ENCODE measurements at places on chromosomes 3 and 15.
A peak's percentile ranks its signal among the peaks of the same experiment; 100 is the strongest.

- DNase-seq = no peak
These were observed 357.1 kb upstream of the KCNH8 start for GRCh38 chr3:18791182-18791581.

GRCh38 chr15:92112711-92113110, 259.2 kb downstream of the SLCO3A1 start:
- DNase-seq = no peak

DNA sequence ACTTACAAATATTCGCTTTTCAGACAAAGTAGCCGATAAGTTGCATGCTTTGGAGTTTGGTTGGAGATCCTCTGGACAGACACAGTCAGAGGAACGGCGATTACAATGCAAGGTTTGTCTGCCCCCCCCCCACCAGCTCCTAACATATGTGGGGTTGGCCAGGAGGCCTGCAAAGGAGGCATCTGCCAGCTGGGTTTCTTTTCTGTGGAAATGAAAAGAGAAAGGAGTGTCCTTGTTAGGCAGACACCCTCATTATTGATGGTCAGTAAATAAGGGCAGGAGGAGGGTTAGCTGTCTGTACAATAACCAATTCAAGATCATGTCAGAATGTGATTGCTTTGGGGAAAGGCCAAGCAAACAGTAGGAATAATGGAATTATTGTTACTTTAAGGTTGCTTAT, 49.1 kb downstream of the TLNRD1 start:
- DNase-seq = no peak

GRCh38 chr3:37144806-37145205, 29.6 kb downstream of the LRRFIP2 start:
- DNase-seq = no peak

GRCh38 chr15:39963786-39964185, 29.9 kb downstream of the EIF2AK4 start:
- no peak for DNase-seq

DNA sequence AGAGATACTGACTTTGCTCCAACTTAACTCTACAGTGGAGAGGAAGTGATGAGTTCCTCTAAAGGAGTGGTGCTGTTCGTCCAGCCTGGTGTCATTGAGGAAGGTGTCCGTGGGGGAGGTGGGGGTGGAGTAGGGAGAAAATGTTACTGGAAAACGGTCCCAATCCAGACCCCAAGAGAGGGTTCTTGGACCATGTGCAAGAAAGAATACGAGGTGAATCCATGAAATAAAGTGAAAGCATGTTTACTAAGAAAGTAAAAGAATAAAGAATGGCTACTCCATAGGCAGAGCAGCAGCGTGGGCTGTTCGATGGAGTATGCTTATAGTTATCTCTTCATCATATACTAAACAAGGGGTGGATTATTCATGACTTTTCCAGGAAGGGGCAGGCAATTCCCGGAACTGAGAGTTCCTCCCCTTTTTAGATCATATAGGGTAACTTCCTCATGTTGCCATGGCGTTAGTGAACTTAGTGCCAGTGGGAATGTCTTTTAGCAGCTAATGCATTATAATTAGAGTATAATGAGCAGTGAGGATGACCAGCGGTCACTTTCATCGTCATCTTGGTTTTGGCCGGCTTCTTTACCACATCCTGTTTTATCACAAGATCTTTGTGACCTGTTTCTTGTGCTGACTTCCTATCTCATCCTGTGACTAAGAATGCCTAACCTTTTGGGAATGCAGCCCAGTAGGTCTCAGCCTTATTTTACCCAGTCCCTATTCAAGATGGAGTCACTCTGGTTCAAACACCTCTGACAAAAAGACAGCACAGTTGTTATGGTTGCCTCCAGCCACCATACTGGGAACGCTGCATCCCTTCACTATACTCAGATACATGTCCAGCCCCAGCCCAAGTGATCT, 38.6 kb downstream of the CLEC3B start:
- DNase-seq = no peak

DNA sequence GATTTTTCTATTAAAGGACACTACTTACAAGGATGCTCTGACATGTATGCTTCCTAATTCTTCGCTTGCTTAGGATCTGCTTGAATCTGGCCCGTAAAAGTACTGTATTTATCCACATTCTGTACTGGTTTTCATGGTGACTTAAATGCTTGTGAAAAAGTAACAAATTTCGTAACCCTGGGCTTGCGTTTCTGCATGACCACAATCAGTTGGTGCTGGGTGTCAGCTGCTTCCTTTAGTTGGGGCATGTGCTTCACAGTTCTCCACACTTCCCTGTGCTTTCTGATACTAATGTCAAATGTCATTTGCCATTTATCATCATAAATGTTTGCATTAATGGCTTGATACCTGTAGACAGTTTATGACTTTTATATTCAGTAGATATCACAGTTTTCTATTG, 218.4 kb upstream of the MLF1 start:
- DNase-seq = no peak

GRCh38 chr3:187836823-187837770, 91.8 kb upstream of the BCL6 start:
- DNase-seq = no peak

DNA sequence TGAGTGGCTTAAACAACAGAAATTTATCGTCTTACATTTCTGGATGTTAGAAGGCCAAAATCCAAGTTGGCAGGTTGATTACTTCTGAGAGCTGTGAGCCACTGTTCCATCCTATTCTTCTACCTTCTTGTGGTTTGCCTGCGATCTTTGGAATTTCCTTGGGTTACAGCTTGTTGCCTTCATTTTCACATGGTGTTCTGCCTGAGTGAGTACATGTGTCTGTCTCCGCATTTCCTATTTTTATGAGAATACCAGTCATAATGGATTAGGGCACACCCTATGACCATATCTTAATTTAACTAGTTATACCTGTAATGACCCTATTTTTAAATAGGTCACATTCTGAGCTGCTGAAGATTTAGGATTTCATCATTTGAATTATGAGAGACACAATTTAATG, 294.3 kb downstream of the CNTN4 start:
- DNase-seq = no peak

DNA sequence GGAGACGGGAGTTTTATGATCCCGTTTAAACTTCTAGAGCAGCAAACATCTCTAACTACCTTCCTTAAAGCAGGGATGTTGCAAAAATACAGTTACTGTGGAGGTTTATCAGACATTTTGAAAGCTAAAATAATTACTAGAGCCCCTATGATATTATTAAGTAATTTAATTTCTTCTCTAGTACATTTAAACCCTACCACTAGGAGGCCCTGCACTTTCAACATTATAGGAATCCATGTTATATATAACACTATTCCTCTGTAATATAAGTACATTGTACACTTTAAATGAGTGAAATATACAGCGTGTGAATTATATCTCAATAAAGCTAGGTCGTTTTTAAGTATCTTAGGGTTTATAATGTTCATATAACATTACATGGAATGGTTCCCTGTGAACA, 11.5 kb downstream of the SETMAR start:
- no peak for DNase-seq

- peak; percentile 91 for DNase-seq
These were observed 12.0 kb downstream of the MESD start for GRCh38 chr15:80977627-80978036.

- DNase-seq = no peak
These were observed 34.9 kb downstream of the RAB7A start for GRCh38 chr3:128760881-128761280.

GRCh38 chr3:20324664-20325478, 138.9 kb upstream of the SGO1 start:
- no peak for DNase-seq

DNA sequence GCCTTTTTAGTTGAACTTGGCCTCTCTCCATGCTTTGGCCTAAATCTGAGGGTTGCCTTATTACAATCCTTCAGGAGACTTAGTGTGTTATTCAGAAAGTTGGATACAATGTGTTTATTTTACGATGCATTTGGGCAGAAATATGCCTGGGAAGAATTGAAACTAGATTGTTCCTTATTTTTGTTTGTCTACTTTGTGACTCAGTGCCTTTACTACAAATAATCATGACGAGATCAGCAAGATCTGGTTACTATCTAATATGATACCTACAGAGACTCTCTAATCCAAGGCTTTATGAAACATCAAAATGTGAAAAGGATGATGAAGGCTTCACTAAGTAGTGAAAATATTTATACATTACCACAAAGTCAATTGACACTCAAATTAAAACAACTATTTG, 82.2 kb downstream of the RBMS3 start:
- DNase-seq = no peak
